HT1080 (cell line): ENCODE measurements at places on chromosomes 11 and 22. TPM values are rescaled to one million over a fixed set of nuclear protein-coding genes. Genes with fewer than 3 reads are reported as not detected.
A peak's percentile ranks its signal among the peaks of the same experiment; 100 is the strongest.

DNA sequence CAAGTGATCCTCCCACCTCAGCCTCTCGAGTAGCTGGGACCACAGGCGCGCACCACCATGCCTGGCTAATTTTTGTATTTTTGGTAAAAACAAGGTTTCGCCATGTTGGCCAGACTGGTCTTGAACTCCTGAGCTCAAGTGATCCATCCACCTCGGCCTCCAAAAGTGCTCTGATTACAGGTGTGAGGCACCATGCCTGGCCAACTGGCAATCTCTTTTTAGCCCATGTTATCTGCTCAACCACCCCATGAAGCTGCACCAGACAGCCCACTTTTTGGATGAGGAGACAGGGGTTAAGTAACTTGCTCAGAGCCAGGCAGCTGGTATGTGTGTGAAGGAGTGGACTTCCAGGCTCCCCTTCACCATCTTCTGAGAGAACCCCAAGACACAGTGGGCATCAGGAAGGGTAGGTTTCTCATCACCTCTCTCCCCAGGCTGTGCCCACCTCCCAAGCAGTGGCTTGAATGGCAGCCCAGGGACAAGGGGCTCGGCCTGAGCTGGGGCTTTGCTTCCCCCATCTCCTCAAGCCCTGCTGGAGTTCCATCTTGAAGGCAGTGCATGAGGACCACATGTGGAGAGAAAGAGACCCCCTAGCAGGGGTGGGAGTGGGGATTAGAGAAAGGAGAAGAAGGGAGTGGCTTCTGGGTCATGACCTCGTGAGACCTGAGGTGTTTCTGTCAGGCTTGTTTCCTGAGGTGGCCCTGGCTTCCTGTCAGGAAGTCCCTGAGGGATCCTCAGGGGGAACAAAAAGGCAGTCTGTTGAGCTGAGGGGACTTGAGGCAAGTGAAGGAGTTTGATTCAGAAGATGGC is 87.5 kb upstream of the PARVA start:
- no peak for DNase-seq

DNA sequence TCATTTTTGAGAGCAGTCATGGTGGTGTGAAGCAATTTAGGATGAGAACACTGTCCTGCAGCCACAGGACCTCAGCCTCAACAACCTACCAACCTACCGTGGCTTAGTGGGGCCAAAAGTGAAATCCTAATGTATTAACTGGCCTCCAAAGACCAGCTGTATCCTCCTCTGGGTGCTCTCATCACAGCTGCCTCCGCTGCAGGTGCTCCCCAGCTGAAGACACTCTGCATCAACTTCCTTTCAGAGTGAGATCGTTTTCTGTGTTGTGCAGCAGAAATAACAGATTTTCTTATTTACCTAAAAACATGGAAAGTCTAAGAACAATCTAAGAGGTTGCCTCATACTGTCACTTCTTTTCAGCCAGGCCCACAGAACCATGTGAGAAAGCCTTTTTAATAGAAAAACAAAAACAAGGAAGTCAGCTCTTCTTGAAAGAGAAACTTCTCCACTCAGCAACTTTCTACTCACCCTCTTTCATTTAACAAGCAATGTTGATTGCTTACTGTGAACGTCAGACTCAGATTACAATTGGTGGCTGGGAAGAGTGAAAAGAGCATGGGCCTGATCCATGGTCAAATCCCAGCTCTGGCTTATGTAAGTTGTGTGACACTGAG is 136.1 kb downstream of the TENM4 start:
- DNase-seq = no peak

GRCh38 chr11:128575174-128575960 is 12.0 kb downstream of the ETS1 start:
- DNase-seq = no peak

DNA sequence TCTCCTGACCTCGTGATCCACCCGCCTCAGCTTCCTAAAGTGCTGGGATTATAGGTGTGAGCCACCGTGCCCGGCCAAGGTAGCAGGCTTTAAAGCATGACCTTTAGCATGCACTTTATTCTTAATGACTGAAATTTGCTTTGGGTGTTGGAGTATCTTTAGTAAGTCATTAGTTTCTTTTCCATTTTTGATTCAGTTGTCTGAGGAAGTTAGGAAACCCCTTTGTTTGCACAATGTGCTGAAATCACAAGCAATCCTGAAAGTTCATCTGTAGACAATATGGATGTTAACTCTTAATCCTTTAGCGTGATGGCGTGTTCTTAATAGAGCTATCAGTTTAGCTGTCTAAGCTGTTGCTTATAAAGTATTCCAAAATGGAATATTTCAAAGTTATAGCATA is 16.8 kb downstream of the SDHD start:
- DNase-seq = no peak

BLID gene
- 3.1 and 6.0 TPM in 2 replicates for total RNA-seq

GRCh38 chr22:27588268-27588667 is 213.3 kb downstream of the MN1 start:
- DNase-seq = no peak

DNA sequence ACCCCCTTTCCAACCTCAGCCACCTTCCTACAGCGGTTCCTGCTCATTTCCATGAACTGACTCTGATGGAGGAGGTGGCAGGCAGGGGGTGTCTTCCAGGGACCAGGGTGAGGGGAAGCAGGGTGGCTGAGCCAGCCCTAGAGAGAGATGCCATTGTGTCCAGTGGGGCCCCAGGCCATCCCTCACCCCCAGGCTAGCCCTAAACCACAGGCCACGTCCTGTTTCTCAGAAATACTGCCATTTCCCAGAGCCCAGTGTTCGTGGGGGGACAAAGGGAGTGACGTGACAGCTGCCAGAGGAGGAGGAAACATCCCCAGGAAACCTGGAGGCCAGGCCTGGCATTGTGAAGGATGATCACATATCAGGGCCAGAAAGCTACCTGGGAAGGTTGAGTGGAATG is 39.5 kb downstream of the CHRDL2 start:
- peak; percentile 37 for DNase-seq

OR5A1 gene
- total RNA-seq = not detected in 2 replicates

GRCh38 chr11:44872556-44872955 is 78.1 kb downstream of the TP53I11 start:
- DNase-seq = no peak
